ENCODE measurements at places on chromosomes 5 and 9. TPM values are rescaled to one million over a fixed set of nuclear protein-coding genes. Genes with fewer than 3 reads are reported as not detected.

- no peak for DNase-seq
These were observed 263.9 kb downstream of the PAPPA start for GRCh38 chr9:116417464-116417863.

ITGA2 gene
- 1.4 TPM for total RNA-seq

DNA sequence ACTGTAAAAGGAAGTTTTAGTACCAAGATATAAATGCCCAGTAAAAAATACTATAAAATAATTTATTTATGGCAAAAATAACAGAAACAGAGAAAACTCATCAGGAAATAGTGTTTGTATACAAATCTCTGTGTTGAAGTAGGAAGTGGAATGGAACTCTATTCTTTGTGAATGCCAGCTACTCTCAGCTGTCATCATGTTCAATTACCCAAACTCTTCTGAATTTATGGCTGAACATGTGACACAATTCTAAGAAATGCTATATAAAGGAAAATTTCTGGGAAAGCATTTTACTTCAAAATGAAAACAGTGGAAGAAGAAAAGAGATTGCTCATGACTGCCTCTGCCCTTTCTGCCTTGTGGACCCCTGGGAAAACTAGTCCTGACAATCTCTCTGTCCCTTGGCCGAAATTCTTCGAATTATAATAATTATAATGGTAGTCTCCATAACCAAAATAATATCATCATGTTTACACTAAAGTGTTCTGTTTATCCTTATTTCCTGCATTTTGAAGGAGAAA, 522.3 kb upstream of the ST8SIA4 start:
- DNase-seq: no peak

NXNL2 gene
- total RNA-seq: not detected

- DNase-seq: no peak
These were observed 511 bp upstream of the SPDL1 start for GRCh38 chr5:169583101-169583423.

SPRY4 gene
- 20.6 TPM for total RNA-seq

- no peak for DNase-seq
These were observed 29.0 kb upstream of the GGTA1 start for GRCh38 chr9:121528642-121529041.

DNA sequence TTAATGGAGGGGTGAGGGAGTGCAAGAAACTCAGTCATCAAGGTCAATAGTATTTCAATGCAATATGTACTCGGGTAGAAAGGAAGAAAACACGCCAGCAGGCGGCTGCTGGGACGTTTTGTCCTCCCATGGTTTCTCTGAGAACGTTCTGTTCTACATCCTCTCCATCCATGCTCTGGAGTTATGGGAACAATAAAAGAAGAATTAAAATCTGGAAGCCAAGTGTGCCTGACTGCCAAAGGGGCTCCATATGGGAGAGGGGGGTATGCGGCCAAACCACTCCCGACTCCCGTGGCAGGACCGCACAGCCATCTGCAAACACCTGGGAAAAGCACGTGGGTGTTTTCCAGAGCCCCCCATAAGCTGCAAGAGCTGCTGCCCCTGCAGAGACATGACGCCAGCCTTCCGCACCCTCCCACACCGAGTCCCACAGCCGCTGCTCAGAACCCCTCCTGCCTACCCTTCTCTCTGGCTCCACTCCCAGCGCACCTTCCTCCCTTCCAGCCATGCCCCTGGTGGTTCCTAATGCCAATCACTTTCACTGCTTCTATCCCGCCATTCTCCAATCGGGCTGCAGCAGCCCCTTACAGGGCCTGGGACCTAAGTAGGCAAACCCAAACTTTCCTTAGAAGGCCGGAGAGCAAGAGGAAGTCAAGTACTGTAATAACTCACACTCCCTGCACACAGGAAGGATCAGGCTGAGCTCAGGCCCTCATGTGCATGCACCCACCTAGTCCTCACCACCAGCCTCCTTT, 241.6 kb downstream of the SYK start:
- no peak for DNase-seq
